ENCODE measurements at places on chromosomes 5 and 9.

DNA sequence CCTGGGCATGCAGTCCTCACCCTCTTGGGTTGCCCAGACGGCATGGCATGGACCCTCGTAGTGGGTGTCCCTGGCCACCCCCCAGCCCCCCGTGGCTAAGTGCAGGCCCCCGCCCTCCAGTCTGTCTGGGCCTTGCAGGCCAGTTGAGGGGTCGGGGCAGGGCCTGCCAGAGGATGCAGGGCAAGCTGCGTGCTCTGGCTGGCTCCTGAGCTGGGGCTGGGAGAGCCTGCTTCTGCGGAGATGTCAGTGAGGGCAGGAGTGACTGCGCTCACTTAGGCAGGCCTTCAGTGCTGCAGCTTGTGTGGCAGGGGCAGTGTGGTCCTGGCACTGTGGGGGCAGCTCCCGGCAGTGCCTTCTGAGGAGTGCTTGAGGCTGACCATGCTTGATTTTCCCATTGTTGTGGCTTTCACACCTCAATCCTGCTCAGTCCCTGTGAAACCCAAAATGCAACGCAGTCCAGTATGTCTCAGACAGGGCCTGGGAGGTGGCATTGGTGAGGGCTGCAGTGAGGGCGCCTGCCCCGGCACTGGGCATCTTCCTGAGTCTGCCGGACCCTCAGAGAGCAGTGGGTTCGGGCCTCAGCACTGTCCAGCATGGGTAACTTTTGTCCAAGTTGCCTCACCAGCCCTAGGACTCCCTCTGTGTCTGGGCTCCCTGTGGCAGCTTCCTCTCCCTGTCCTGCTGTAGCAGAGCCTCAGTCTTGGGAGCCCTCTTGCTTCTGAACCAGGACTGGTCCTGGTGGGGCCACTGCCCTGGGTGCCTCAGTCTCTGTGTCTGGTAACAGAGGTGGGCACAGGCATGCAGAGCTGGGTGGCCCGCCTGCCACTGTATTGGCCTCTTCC, 93.0 kb downstream of the PHF2 start:
- peak; percentile 7 for DNase-seq

DNA sequence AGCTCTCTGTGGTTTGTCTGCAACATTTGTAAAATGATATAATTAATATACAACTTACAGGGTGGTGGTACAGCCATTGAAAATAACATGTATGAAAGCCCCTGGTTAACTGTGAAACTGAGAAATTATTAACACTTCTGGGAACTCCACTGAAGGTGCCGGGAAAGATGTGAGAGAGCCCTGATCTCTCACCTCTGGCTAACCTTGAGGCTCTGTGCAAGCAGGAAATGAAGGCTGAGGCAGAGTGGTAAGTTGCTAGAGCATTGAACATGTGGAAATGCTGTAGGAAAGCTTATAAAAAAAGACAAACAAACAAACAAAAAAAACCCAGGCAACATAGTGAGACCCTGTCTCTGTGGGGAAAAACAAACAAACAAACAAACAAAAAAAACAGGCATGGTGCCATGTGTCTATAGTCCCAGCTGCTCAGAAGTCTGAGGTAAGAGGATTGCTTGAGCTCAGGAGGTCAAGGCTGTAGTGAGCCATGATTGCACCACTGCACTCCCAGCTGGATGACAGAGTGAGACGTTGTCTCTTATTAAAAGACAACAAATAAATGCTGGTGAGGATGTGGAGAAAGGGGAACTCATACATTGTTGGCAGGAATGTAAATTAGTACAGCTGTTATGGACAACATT, 7.5 kb downstream of the CATSPER3 start:
- DNase-seq, result no peak

DNA sequence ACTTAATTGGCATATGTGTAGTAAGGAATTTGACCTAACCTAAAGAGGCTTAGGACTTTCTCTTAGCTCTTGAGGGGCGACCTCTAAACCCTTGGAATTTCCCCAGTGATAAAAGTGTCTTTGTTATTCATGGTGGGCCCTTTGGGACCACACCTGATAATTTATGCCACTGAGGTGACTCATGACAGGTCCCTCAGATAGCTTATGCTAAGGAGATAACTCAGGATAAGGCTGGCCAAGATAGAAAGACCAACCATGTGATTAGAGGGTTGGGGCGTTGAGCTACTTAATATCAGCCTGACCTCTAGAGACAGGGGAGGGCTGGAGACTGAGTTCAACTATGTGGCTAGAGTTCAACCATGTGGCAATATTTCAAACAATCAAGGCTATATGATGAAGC, 218.1 kb downstream of the AP3B1 start:
- no peak for DNase-seq

GRCh38 chr5:67073045-67073680, 123.4 kb downstream of the CD180 start:
- peak; percentile 21 for DNase-seq

- DNase-seq, result no peak
Measured at GRCh38 chr5:124721229-124721735, 25.2 kb downstream of the ZNF608 start.

DNA sequence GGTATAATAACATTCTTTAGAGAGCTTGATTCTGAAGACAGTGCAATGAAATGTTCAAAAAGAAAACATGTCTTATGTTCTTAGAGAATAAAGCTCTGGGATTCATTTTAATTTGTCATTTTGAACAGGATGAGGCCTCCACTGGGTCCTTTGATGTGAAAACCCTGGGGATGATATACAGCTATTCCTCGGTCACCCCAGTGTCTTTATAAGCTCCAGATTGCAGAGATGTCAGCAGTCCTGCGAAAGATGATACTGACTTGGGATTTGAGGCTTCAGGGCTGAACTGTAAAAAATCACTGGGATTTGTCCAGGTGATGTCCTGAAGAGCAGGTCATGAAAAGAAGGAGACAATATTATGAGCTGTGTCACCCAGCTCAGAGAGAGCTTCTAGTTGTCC, 529.7 kb upstream of the ZNF608 start:
- no peak for DNase-seq

DNA sequence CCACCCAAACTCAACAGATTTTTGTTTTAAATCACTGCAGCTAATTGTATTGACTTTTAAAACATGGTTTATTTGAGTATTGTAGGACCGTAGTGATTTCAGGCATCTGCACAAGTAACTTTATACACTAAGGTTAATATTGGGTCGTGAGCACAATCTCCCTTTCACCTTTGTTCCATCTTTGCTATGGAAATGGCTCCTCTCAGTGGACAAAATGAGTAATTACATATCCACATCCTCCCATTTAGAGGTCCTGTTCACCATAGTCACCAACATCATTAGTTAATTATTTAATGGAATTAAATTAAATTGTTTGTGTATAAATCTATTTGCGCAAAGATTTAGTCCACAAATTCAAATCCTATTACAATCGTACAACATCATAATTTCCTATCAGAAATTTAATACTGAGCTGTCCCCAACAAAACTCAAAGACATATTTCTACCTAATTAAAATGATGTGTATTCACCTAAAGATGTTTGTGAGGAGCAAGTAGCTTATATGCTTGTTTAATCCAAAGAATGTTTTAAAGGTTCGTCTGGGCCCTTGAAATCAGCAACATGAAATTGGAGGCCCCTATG, 173.0 kb upstream of the DAPK1 start:
- DNase-seq, result no peak

DNA sequence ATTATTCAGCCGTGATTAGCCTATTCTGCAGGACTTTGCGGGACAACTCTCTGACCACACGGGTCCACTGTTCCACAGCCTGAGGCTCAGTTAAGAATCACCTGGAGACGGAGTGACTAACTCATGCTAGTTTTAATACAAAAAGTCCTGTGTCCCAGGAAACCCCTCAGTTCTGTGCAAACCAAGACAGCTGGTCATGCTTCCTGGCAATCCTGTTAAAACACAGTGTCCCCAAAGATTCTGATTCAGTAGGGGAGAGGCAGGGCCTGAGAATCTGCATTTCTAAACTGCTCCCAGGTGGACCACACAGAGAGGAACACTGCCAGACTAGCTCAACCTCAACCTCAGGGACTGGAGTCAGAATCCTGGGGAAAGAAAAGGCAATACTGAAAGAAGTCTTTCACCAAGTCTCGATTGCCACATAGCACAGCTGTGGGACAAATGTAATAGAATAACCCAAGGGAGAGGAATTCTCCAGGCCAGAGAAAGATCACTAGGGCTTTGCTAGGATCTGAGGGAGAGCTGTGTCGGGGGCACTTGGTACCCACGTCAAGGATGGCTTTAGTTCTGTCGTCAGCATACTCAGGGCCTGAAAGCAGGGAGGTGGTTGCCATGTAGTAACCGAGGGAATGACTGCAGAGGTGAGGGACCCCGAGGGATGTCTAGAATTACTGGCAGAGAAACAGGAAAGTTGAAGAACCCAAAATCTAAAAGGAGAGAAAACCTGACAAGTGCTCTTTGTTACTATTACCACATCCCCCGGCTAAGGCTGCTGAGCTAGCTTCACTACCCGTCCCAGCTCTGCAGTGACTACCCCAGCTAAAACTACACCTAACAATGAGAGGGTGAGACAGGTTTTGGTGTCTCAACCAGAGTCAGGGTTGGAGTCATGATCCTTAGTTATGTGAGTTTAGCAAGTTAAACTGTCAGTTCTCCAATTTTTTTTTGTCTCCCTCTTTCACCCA, 8.6 kb downstream of the SUSD1 start:
- DNase-seq, result peak; percentile 44

DNA sequence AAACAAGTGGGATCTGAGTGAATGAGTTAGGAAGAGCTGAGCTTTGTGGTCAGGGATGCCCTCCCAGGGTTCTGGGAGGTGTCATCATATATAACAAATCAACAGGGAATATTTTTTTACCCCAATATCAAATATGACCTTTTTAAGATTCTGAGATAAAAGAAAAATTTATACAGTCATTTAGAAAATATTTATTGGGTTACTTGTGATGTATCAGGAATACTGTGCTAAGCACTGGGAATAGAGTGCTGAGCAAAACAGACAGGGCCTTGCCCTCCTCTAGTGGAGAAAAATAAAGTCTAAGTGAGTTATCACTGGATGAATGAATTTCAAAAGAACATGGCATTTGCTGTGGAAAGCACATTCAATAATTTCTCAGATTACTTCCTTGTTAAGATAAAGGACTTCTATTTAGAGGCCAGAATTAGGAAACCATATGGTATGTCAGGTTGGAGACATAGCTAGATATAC, 102.9 kb downstream of the BOD1 start:
- no peak for DNase-seq

GRCh38 chr5:145976431-145977155, 40.2 kb downstream of the SH3RF2 start:
- peak; percentile 25 for DNase-seq

DNA sequence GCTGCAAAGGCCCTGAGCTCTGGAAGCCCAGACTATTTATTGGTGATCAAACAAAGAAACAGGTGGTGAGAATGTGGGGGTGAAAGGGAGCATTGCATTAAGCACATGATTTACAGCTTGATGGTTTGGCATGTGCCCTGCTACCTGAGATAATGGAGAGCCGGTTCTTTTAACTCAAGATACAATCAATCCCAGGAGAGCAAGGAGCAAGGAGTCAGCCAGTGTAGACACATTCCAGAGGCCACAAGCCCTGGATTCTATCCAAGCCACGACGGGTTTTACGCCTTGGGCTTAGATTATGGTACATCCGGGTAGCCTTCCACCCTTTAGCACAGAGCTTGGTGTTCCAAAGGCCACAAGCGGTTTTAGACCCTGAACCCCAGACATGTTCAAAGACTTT, 292.2 kb downstream of the CYLC2 start:
- DNase-seq, result no peak

GRCh38 chr5:140977003-140977402, 10.7 kb downstream of the PCDHAC2 start:
- DNase-seq, result no peak

GRCh38 chr5:91058575-91058974, 324.5 kb downstream of the ARRDC3 start:
- no peak for DNase-seq

GRCh38 chr5:142883025-142883424, 112.8 kb downstream of the ARHGAP26 start:
- peak; percentile 46 for DNase-seq

GRCh38 chr5:180081481-180081880, 9.9 kb upstream of the RNF130 start:
- no peak for DNase-seq

GRCh38 chr5:6181147-6181729, 197.1 kb downstream of the MED10 start:
- no peak for DNase-seq

DNA sequence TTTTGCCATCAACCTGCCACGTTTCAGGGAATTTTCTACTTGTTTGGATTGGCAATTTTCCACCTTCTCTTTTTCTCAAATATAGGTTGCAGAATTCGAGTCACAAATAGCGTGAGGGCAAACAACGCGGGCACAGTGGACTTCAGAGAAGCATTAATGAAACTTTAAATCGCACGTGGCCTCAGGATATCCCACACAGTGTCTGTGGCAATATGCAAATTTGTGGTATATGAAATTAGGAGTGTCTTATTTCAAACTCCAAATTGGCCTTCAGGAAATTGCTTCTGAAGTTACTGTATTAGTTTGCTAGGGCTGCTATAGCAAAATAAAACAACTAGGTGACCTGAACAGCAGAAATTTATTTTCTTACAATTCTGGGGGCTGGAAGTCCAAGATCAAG, 91.2 kb downstream of the MTRR start:
- DNase-seq, result no peak

DNA sequence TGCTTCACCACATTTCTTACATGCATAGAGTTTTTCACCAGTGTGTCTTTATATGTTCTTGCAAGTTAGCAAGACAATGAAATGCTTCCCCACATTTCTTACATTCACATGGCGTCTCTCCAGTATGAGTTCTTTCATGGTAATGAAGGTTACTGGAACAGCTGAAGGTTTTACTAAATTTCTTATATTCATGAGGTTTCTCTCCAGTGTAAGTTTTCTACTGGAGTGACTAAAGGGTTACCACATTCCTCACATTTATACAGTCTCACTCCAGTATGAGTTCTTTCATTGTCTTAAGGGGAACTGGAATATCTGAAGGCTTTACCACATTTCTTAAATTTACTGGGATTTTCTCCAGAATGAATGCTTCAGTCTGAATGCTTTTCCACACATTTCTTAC, 350.3 kb downstream of the MAT2B start:
- no peak for DNase-seq

GRCh38 chr5:180352116-180353047, 754 bp downstream of the GFPT2 start:
- no peak for DNase-seq

Data from body of pancreas (tissue), 4 donors.